Stimulated activated CD8-positive, alpha-beta memory T cell treated with anti-CD3 and anti-CD28 coated beads, Interleukin-4, amount 100 ng/mL, for 24 hours (primary cell): ENCODE measurements at places on chromosomes 7 and 10.

GRCh38 chr7:46301677-46302076 lies 380.6 kb upstream of the IGFBP3 start:
- DNase-seq: no peak

- DNase-seq: no peak
Observed at GRCh38 chr10:98101366-98101765, 33.1 kb upstream of the R3HCC1L start.

DNA sequence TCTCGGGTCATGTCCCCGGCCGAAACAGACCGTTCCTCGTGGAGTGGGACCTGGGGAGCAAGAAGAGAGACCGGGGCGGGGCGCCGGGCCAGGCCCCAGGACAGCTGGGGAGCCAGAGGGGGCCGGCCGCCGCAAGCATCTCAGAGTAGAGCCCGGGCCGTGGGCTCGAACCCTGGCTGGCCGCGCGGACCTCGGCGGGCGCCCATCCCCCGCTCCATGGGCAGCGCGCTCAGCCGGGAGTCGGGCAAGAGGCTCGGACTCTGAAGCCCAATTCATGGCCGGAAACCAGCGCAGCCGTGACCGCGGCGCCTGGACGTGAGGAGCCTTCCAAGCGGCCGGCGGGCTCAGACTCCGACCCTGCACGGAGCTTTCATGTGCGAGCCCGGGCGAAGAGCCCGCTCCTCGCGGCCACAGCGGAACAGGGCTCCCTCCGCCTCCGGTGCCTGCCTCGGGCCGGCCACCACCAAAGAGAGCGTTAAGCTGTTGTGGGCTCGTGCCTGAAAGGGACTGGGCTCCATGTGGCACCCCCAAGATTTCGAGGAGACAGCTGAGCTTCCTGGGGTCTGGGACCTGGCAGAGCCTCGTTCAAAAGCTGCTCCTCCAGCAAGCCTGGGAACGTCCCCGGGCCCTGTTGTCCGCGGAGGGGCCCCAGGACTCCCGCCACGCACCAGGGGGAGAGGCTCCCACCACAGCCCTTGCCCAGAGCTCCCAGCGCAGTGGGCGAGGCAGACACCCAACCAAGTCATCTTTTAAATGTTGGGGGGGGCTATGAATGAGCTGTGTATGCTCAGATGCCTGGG lies 757 bp upstream of the GRID1 start:
- DNase-seq: no peak

DNA sequence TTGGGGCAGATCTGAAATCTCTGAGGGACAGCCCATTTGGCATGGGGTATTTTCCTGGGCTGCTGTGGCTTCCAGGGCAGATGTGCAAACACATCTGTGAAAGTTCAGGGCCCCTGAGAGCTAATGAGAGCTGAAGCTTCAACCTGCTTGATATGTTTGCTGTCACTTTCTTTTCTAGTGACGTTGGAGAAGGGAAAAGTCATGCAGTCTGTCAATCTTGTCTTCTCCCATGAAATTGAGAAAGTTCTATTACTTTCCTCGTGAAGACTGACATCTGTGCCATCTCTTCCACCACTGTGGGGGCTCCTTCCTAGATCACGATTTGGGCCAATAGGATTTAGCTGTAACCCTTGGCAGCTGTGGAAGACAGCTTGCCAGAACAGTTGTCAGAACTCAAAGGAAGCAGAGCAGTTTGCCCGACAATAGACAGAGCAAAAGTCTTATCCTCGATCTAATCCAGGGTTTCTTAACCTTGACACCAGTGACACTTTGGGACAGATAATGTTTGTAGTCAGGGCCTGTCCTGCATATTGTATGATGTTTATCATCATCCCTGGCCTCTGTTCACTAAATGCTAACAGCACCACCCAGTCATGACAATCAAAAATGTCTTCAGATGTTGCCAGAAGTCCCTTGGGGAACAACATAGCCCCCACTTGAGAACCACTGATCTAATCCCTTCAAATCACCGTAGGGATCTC lies 586.5 kb downstream of the LRMDA start:
- DNase-seq: no peak

DNA sequence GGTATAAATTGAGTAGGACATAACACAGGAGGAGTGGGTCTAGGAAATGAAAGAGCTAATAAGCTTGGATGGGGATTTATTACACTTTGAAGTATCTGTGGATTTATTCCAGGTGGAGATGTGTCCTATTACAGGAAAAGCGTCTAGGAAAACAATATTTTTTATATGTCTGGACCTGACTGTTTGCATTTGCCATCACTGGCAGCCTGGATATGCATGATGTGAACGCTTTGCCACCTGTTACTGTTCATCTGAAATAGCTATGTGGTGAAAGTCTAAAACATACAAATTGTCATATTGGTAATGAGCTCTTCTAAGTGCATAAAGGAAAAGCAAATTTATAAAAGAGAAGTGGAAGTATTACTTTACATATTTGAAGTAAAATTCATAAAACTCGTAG lies 31.6 kb upstream of the AGMO start:
- no peak for DNase-seq

DNA sequence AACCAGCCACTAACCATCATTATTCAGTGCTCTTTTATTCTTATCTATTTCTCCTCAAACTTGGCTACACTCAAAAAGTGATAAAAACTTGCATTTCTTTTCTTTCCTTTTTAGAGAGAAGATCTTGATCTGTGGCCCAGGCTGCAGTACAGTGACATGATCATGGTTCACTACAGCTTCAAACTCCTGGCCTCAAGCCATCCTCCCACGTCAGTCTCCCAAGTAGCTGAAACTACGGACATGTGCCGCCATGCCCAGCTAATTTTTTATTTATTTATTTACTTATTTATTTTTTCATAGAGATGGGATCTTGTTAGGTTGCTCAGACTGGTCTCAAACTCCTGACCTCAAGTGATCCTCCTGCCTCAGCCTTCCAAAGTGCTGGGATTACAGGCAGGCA lies 24.6 kb upstream of the TMEM248 start:
- DNase-seq: no peak

- DNase-seq: no peak
Observed at GRCh38 chr10:95242581-95243317, 48.1 kb downstream of the PDLIM1 start.

- no peak for DNase-seq
Observed at GRCh38 chr7:17663061-17663675, 277.1 kb downstream of the SNX13 start.

DNA sequence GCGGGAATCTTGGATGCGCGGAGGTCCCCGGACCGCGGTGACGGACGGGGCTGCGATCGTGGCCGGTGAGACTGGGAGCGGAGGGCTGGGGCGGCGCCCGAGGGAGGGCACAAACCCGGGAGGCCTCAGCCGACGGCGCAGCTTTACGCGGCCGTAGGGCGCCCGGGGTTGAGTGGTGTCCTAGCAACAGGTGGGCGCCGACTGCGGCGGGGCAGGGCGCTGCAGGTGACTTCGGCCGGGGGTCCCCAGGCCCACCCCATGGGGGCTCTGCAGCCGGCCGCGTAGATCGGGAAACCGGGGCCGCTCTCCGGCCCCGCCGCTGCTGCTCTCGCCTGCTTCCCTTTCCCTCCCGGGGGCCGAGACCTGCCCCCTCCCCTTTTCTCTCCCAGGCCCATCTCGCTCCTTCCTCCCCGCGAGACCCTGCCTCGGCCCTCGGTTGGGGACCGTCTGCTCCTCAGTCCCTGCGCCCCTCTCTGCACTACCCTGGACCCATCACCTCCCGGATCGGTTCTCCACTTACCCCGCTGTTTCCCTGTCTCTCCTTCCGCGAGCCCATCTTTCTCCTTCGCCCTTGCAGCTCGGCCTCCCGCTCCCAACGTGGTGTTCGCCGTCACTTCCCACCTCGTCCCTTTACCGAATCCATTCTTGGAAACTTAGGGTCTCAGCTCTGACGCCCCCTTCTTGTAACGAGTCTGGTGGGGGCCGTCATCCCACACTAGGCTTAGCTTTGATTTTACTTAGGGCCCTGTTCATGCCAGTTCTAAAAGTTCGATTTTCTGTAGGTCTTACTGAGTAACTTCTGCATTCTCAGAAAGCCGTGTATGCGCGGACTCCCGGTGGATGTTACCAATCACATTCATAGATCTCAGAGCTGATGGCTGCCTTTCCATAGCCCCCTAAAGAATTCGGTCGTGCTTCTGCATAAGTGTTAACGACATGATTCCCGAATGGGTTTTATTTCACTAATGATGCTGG lies 18.5 kb upstream of the ACBD5 start:
- DNase-seq: no peak

DNA sequence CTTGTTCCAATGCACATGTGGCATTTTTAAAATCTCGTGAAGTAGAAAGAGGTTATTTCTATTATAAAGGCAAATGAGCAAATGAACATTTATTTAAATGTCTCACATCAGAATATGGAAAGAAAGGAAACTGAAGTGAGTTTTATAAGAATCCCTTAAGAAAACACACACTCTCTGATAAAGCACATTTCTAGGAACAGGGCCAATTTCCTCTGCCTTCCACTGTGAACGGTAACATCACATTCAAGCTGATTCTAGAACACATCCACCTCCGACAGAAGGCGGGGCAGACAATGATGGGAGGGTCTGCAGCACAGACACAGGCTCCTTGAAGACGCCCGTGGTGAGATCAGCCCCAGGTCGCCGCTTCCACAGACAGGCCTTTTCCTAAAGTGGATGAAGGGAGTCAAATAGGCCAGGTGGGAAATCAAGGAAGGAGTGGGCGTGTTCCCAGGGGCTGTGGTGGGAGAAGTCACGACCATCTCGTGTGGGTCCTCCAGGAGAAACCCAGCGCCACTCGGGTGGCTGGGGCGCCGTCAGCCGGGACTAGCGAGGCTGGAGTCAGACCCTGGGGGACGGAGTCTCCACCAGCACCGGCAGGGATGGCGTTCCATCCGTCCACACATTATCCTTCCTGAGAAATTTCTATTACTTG lies 31.1 kb downstream of the PITRM1 start:
- DNase-seq: no peak

- DNase-seq: no peak
Observed at GRCh38 chr10:12547301-12547771, 198.0 kb downstream of the CAMK1D start.

DNA sequence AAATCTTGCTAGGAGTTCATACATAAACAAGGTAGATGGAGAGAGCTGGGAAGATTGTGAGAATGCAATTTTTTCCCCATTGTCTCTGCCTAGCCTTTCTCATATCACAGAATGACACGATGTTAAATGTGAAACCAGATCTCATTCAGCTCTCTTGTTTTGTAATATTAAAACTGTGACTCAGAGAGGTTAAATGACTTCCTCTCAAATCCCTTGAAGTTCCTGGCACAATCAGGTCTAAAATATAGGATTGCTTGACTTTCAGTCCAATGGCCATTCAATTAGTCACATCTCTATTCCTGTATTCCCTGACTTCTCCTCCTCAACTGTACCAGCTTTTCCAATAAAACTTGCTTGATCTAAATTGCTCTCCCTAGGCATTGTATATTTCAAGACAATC lies 3.1 kb downstream of the ANKRD22 start:
- DNase-seq: no peak

GRCh38 chr10:103882285-103883007 lies 27.1 kb upstream of the SH3PXD2A start:
- DNase-seq: no peak

DNA sequence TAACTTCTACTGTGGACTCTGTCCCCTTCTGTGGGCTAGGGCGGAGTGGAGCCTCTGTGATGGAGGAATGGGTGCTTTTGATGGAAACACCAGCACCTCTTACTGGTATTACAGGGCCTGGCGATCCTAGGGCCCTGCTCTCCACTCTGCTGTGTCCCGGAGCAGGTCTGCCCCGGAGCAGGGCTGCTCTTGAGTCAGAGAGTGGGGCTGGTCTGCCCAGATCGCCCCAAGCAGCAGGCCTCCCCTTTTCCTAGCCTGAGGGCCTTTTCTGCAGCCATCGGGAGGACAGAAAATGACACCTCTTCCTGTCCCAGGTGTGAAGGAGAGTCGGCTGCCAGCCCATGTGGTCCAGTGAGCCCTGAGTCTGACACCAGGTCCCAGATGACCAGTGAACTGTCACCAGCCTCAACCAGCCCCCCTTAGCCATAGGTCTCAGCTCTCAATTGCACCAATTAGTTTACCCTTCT lies 1.4 kb downstream of the ZNF282 start:
- DNase-seq: no peak

- DNase-seq: no peak
Observed at GRCh38 chr7:127337581-127337980, 54.9 kb downstream of the ZNF800 start.

GRCh38 chr10:28393956-28394568 lies 91.2 kb upstream of the MPP7 start:
- peak; percentile 38 for DNase-seq

DNA sequence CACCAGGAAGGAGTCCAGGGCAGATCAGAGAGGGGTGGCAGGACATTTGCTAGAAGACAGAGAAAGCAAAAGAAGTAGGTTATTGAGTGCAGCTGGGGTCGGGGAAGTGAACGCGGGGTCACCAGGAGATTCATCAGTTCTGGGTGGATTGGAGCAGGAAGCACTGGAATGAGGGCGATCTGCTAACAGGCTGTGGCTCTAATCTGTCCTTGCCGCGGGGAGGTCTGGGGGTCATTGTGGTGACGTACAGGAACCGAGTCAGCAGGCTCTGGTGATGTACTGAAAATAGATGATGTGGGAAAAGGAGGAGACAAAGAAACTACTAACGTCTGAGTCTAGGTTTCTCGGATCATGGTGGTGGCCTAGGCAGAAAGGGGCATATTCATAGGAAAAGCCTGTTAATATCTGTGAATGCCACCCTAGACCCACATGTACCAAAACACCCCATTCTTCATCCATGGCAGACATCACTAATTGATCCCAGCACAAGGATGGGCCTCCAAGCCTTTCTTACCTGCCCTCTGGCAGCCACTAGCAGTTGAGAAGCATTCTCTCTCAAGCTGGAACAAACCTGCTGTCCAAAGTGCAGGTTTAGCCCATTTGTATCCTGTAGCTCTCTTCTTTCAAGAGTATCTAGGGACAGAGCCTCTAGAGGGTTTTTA lies 134.5 kb downstream of the C10orf105 start:
- no peak for DNase-seq
